ENCODE measurements at places on chromosomes 16 and 17. TPM values are rescaled to one million over a fixed set of nuclear protein-coding genes. Genes with fewer than 3 reads are reported as not detected.

OR1F1 gene
- not detected for total RNA-seq

CFDP1 gene
- total RNA-seq: 10.8 TPM

DNA sequence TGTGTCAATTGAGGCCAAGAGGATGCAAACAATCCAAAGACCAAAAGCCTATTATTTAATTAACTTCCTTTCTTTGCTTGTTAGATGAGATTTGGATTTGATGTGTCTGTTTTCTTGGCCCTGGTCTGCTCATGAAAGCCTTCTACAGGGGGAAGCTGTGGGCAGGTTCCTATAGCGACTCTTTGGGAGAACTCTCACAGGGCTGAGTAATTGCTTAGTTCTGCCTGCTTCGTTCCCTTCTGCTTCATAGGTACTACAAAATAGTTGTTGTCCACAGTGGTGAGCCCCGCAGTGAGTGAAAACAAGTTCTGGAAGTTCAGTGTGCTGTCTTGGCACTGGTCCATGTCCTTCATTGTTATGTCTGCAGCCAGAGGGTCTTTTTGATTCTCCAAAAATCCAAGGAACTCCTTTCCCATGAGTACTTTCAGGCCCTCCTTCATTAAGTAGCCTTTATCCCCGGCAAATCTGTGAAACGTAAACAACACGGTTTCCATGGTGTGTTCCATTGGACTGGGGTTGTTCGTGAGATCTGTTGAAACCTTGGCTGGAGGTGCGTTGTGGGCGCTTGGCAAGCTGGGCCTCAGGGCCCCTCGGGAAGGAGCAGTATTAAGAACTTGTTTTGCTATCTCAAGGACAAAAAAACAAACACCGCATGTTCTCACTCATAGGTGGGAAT, 30.0 kb upstream of the ANKRD40CL start:
- no peak for DNase-seq

DNA sequence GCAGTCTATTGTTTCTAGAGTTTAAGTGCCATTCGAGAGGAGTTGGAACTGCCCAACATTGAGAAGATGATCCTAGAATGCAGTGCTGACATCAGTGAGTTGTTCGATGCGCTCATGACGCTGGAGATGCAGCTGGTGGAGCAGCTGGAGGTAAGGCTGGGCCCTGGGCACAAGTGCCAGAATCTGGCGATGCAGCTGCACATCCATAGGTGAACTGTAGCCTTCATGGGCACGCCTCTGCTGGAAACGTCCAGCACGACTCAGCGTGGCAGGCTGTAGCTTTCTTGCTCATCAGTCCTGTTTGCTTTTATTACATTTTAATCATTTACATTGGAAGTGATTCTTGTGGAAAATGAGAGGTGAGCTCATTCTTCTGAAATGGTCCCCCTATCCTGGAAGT, 31.7 kb downstream of the DRC3 start:
- DNase-seq: no peak

DNA sequence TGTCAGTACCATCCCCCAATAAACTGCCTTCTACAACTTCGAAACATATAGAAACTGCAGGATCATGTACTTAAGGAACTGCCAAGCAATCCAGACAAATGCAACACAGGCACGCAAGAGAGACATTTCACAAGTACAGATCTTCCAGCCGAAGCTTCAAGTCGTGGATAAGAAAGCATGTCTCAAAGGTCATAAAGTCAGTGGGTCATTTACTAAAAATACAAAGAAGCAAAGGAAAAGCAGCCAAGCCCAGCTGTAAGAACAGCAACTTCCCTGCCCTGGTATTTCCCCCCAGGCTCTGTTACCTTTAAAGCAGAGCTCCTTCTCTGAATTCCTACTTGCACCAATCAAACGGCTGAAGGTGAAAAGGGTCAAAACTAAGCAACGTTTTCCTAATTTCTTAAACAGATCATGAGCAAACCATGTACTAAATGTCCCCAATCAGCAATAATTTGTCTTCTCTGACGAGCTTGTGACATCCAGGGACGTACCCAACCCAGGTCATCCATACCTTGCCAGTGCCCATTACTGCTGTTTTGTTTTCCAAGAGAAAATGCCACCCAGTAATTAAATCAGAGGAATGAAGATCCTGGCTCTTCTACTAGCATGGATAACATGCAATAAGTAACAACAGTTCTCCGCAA, 1.7 kb downstream of the AKTIP start:
- no peak for DNase-seq

GRCh38 chr16:49881890-49882289, 26.0 kb upstream of the ZNF423 start:
- no peak for DNase-seq

Data from hematopoietic multipotent progenitor cell (in vitro differentiated cells).